Right ventricle myocardium superior (tissue), 1 donor: ENCODE measurements at places on chromosomes 1 and 21. TPM values are rescaled to one million over a fixed set of nuclear protein-coding genes. Genes with fewer than 3 reads are reported as not detected.

DNA sequence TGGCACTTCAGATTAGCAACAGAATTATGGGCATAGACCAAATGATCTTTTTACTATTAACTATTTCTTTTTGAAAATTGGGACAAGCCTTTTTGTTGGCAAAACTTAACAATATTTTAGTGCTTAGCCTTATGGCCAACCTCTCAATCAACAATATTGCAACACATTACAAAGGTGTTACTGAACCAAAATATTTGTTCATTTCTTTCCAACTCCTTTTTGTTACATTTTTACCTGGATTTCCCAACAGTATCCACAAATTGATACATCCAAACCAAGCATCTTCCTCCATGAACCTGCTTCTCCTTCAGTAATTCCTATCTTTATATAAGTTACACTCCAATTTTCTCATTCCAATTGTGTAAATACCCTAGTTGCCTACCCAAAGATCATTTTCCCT, 1.5 kb upstream of the AMPD1 start:
- DNase-seq: no peak

DNA sequence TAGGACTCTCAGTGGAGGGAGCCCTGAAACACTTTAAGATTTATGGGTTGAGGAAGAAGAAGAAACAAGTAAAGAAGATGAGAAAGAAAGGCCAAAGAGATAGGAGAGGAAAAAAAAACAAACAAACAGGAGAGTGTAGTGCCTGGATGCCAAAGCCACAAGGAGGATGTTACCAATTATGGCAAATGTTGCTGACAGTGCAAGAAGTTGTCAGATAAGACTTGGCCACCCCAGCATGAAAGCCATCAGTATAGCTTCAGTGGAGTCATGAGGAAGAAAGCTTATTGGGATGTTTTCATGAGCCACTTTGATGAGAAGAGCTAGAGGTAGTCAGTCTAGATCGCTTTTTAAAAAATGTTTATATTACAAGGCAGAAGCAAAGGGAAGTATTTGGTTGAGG, 380.2 kb upstream of the ADGRL4 start:
- DNase-seq: no peak

DNA sequence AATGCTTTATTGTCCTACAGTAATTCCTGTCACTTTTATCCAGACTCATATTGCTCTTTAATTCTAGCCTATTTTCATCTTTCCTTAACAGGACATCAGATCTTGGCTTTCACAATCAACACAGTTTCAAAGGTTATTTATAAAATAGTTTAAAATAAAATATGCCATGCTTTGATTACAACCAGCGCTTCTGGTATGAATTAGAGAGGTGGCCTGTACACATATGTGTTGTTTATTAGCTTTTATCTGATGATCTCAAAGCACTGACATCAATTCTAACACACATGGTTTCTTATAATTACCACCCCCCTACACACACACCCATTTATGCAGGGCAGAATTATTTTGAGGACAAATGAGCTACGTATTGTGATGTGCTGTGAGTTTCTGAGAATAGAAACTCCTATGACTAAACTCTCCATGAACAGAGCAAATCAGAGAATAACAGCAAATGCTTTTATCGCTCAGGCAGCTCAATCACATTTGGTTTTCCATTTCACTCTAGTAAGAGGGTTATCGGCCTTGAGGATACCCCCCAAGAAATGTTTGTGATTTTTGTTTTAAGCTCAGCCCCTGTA, 18.0 kb downstream of the CD247 start:
- no peak for DNase-seq

DNA sequence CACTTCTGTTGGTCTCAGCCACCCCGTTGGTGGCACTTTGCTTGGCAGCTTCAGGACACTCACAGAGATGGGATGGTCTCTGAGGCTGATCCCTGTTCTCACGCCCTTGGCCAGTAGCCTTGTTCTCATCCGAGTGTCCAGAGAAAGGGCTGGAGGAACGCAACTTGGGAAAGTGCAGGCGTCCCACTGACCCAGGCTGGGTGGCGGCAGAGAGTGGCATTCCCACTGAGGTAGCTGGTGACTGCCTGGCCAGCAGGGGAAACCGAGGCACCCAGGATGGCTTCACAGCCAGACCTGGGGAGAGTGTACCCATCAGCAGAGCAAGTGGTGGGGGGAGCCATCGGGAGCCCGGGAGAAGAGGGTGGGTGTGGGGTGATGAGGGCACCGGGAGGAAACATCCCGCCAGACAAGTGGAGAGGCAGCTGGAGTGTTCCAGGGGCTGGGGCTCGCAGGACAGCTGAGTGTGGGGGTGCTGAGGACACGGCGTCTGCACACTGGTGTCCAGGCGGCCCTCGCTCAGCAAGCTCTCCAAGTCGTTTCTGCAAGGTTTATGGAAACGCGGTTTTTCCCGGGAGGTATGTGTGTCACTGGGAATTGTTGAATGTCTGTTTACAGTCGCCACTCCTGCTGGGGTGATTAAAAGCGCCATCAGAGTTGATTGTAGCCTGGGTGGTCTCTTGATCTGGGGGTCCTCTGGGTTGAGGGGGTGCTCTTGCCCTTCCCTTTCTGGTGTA, 97.8 kb downstream of the SIK1 start:
- no peak for DNase-seq

The POU3F1 gene
- 0.16 TPM for total RNA-seq

The VANGL1 gene
- 5.2 TPM for total RNA-seq
